ENCODE measurements at places on chromosomes 1 and 21.

GRCh38 chr1:237146241-237146640, 104.3 kb downstream of the RYR2 start:
- DNase-seq, result no peak

DNA sequence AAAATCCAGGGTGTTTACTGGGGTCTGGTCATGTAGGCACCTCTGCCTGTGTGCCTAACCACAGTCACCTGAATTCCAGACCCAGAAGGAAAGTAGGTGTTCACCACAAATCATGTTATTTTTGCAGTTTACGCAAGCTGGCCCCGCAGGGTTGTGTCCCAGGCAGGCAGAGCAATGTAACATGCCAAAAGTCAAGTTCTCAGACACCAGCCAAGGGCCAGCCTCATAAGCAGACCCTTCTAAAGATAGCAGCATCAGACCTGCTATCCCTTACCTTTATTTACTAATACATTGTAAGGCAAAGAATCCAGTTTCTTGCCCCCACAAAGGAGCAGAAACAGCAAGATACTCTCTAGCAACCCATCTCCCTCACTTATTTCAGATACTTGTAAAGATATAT, 83.0 kb downstream of the GPR161 start:
- no peak for DNase-seq

GRCh38 chr1:217469983-217470382, 160.9 kb downstream of the GPATCH2 start:
- no peak for DNase-seq

GRCh38 chr1:7478809-7479499, 292.1 kb upstream of the VAMP3 start:
- no peak for DNase-seq

- DNase-seq, result no peak
These were observed 389.7 kb downstream of the NTNG1 start for GRCh38 chr1:107530543-107530942.

DNA sequence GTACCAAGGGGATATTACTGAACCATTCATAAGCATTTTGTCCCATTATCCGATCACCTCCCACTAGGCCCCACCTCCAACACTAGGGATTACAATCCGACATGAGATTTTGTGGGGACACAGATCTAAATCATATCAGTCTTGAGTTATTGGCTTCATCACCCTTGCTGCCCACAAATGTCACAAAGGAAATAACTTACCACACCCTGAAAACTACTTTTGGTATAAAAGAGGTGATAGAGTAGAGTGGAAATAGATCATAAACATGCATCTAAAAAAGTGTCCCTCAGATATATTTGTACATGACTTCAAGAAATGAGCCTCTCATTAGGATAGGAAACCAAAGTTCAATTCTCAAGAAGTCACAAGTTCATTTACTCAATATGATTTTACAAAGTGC, 22.6 kb upstream of the FCRL3 start:
- DNase-seq, result no peak

DNA sequence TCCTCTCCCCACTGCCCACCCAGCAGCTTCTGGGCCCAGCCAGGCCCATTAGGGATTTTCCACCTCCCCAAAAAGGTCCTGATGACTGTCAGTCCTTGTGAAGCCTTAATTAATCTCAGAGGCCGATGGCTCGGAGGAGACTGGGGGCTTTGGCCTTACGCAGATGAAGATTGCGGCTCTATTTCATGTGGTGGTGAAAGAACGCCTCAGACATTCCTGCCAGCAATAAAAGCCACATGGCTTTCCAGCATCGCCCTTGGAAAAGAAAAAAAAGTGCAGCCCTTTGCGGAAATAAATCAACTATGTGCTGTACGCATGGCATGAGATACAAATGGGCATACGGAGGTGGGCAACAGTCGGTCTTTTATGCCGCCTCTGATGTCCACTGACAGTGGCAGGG, 6.6 kb upstream of the RUNX3 start:
- DNase-seq, result no peak

- DNase-seq, result no peak
These were observed 19.2 kb downstream of the MAST2 start for GRCh38 chr1:45822644-45823043.

DNA sequence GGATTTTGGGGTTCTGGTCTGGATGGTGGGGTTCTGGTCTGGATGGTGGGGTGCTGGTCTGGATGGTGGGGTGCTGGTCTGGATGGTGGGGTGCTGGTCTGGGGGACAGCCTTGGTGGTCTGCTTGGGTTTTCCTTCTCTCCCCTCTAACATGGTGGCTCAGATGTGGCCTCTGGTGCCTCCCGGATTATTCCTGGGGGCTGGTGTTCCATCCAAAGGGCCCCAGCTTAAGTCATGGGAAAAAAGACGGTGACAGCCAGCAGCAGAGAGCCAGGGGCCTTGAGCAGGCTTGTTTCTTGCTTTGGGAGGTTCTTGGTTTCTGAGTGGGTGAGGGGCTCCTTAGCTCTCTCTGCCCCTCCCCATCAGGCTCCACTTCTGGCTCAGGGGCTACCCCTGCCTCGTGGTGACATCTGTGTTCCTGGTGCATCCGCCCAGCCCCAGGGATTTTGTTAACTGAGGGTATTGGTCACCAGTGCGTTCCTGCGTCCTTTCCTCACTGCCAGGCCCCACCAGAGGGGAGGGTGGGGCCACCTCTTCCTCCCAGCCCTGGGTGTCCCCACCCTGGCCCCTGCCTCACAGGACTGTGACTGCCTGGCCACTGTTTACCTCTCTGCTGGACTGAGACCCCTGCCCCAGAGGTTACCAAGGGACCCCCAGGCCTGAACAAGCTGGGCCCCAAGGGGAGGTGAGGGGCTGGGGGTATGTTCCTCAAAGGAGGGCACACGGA, 43.2 kb upstream of the ACTRT2 start:
- DNase-seq, result no peak

DNA sequence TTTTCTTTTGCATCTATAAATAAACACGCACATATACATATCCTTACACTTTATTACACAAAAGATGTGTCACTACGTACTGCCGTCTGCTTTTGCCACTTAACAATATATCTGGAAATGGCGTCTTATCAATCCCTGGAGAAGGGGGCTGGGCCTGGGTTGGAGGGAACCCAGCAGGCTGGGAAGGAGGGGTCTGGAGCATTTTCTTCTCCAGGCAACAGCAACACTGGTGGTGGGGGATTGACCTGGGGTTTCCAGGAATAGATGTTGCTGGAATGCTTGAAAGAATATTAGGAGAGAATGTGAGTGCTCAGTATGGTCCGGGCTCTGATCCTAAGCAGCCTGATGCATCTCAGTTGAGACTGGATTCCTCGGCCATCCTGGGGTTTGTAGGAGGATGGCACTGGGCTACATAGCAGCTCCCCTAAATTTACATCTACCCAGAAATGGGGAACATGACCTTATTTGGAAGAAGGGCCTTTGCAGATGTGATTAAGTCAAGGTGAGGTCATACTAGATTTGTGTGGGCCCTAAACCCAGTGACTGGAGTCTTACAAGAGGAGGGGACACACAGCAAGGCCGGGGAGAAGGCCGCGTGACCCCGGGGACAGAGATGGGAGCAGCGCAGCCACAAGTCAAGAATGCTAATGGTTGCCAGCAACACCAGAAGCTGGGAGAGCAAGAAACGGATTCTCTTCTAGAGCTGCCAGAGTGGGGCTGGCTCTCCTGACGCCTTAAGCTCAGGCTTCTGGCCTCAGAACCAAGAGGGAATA, 98.6 kb downstream of the SIK1 start:
- DNase-seq, result no peak

GRCh38 chr1:231338270-231339128, at the start of gene SPRTN:
TSS of gene SPRTN (plus strand) at chr1:231338293. CDS start at chr1:231338384, 91 bp downstream.
- no peak for DNase-seq

DNA sequence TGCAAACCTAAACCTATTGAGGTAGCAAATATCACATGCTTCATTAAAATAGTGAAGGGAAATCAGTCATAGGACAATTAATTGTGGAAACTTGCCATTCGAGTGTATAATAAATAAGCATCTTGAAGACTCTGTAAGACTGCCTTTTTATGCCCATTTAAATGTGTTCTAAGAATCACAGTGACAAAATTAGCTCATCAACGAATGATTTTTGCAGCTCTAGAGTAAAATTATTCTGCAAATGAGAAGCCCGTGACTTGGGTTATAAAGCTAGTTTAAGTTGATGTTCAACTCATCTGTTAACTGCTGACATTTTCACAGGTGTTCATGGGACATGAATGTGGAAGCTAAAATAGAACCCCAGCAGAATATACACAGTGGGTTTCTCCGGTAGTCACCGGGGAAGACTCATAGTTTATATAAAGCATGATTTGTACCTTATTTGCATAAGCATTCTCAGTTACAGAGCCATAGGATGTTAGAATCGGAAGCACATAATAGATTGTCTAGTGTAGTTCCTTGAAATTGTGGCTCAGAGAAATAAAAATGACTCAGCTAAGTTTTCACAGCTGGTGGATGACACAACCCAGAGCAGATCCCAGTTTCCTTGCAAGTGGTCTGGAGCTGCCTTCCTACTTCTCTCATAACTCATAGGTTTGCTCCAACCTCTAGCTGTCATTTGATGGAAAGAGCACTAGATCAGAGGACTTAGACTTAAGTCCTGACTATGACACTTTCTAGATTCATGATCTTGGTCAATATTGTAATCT, 107.3 kb downstream of the UCHL5 start:
- DNase-seq, result no peak

GRCh38 chr1:228996281-228996680, 261.0 kb downstream of the RHOU start:
- DNase-seq, result no peak

DNA sequence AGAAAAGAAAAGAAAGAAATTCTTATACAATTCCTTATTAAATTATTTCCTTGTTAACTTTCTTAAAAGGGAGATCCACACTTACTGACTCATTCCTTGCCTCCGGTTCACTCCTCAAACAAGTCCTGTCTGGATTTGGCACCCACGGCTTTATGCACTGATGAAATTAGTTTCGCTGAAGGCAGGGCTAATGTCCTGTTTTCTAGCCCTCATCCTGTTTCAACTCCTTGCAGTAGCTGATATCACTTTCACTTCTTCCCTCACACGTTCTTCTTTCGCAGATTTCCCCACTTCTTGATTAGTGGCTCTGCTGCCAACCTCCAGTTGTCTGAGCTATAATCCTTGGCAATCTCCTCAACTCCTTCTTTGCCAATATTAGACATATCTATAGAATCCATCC, 215.2 kb downstream of the URB2 start:
- no peak for DNase-seq

DNA sequence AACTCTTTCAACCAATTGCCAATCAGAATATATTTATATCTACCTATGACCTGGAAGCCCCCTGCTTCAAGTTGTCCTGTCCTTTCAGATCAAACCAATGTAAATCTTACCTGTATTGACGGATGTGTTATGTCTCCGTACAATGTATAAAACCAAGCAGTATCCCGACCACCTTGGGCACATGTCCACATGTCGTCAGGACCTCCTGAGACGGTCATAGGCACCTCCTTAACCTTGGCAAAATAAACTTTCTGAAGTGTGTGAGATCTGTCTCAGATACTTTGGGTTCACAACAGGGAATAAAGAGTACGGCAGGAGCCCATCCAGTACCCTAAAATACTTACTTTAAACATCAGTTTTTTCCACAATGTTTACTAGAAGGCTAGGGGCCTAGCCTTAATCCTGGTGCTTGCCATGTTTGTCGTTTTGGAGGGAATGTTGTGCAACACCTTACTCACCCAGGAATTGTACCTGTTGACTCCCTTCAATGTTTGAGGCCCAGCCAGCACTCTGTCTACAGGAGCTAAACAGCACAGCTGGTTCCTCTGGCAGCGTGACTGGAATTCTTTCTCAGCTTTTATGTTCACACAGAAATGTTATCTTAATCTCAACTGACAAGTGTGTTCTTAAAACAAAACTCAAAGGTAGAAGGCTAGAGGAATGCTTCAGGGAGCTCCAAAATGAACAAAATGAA, 90.8 kb upstream of the USP25 start:
- DNase-seq, result no peak

GRCh38 chr1:46606255-46606965, 2.3 kb upstream of the MKNK1 start:
- no peak for DNase-seq

GRCh38 chr21:16250273-16250672, 520.5 kb downstream of the USP25 start:
- DNase-seq, result no peak

GRCh38 chr1:173429471-173430402, 47.4 kb upstream of the PRDX6 start:
- DNase-seq, result peak; percentile 77

GRCh38 chr1:244672946-244673682, 20.2 kb downstream of the DESI2 start:
- no peak for DNase-seq

DNA sequence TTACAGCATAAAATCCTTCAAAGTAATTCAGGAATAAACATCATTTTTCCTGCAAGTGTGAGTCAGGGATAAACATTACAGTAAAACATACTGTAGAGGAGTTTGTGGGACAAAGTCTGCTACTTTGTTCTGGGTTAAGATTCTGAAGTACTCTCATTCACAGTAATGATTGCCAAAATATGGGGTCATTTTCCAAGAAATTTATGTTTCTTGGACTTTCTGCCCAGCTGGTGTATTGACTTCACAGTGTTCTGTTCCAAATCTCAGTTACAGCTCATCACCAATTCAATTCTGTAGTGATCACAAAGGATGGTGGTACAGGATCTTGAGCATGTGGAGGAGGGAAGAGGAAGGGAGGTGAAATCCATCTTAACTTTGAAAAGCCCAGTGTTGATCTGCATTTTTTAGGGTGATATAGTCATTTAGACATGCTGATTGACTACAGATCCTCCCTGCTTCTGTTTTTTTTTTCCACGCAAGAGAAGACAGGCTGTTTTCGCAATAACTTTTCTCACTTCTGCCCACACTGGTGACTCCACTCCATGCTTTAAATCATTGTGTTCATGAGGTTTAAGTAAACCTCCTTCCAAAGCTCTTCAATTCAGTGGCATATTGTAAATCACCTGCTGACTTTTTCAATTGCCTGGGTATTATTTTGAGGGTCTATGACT, 60.4 kb upstream of the C1orf53 start:
- DNase-seq, result no peak

GRCh38 chr1:53341961-53342707, 14.3 kb upstream of the LRP8 start:
- DNase-seq, result no peak

- DNase-seq, result no peak
These were observed 15.6 kb upstream of the EIF4G3 start for GRCh38 chr1:21192284-21192683.

- DNase-seq, result no peak
These were observed 15.1 kb upstream of the B3GALT5 start for GRCh38 chr21:39597595-39597994.

DNA sequence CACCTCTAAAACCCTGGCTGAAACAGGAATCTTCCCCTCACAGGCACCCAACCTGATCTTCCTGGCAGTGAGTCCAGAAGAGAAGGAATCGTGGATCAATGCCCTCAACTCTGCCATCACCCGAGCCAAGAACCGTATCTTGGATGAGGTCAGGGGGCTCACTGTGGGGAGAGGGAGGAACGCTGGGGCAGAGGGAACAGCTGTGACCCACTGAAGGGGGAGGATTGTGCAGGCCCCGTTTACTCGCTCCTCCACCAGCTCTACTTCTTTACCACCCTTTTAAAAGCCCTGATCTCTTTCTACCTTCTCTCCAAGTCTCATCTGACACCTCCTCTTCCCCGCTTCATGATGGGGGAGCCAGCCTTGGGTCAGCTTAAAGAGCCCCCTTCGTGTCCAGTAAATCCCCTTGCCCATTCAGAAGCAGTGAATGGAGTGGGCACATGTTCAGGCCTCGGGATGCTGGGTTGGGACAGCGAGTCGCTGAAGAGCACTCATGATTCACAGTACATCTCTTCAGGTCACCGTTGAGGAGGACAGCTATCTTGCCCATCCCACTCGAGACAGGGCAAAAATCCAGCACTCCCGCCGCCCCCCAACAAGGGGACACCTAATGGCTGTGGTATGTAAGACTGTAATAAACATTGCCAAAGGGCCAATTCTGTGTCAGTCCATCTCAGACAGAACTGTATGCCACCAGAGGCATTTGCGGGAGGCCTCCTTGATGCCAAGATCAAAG, 7.3 kb downstream of the PLEKHO1 start:
- DNase-seq, result no peak
